ENCODE measurements at places on chromosomes 12 and 14.

DNA sequence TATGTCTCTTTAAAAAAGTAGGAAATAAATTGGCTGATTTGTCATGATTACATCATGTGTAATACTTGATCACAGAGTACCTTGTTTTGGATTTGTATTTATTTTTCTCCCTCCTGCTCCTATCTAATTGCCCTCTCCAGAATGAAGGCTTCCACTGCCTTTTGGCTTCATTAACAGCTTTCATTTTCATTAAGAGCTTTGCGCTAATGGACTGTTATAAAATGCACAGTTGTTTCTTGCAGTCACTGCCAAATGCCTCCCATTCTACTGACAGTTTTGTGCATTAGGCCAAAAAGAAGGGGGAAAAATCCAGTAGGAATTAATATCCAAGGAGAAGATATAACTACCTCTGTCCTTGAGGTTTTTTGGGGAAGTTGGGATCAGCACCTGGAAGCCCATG is 159.2 kb downstream of the NRXN3 start:
- no peak for DNase-seq

DNA sequence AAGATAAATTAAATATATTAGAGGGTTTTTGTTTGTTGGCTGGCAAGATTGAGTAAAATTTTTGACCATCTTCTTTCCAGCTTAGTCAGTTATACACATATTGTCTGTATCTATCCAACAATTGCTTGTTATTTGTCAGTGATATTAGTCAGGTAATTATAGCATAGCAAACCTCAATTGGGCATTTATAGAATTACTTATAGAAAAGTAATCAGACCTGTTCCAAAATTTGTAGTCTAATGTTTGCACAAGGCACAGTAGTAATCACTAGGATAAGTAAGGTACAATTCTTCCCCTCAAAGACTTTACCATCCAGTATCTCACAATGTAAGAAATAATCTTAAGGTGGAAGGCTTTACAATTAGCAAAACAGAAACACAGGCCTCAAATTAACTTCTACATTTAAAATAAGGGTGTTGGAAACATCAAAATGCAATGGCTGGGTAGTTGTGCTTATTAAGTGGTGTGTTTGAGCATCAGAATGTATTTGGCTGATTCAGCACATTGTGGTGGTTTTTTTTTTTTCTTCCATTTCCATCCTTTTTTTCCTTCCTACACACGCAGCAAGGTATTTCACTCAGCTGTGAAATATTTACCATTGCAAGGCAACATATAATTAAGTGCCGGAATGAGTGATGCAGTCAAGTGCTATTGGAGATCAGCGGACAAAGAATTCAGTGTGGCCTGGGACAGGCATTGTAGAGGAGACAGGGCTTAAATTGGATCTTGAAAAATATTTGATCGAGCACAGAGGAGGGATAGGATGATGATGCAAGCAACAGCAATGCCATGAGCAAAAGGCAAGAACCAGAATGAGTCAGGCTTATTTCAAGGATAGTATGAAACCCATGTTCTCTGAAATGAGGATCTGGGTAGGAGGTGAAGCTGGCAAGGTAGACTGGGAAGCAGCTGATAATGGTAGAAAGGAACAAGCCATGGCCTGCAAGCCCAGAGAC is 178.2 kb downstream of the AKAP6 start:
- DNase-seq = no peak

DNA sequence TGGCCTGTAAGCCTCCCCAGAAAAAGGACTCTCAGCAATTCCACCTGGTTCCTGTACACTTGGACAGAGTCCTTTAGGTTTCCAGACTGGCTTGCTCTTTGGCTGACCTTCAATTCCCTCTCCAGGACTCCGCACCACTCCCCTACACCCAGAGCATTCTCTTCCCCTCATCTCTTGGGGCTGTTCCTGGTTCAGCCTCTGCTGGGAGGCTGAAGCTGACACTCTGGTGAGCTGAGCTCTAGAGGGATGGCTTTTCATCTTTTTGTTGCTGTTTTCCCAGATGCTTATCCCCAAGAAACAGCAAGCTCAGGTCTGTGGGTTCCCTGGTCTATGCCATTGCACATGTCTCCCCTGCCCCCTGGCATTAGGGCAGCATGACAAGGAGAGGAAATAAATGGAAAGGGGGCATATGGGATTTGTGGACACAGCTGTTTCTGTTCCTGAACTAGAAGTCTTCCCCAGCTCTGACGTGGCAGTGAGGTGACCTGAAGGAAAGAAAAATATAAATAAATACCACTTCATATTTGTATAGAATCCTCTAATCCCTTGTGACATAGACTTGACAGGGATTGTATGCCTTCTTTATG is 1.3 kb downstream of the RNASE7 start:
- DNase-seq = no peak

DNA sequence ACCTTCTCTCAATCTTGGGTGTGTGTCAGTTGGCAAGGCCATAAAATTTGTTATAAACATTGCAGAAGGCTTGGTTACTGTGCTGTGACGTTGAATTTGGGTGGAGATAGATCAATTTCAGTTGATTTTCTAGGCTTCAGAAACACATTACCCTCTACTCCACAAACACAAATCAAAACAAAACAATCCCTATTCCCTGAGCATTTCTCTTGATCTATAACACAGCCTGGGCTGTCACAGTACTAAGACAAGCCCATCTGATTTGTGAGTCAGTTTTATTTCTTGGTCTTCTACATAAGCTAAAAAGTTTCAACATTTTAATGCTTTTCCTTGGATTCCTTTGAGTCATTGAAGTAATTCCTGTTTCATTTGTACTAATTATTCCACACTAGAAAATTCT is 79.8 kb downstream of the PTPN11 start:
- no peak for DNase-seq

DNA sequence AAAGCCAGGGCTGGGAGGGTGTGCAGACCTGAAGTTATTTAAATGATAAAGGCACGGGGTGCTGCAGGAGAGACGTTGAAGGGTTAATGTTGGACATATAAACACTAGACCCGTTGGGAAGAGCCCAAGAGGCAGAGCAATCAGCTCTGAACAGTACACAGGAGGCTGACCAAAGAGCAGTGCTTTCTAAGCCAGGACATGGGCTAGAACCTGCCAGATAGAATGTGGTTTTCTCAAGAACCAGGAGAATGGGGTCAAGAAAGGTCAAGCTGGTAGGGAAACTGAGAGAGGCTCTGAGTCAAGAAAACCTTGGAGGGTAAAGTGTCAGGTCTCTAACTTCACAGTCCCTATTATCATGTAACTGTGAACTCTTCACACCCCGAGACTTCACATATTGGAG is 143.2 kb upstream of the EEA1 start:
- no peak for DNase-seq

- no peak for DNase-seq
Measured at GRCh38 chr12:1443421-1444141, 150.8 kb downstream of the FBXL14 start.

- no peak for DNase-seq
Measured at GRCh38 chr12:4203772-4204376, 69.7 kb upstream of the CCND2 start.

DNA sequence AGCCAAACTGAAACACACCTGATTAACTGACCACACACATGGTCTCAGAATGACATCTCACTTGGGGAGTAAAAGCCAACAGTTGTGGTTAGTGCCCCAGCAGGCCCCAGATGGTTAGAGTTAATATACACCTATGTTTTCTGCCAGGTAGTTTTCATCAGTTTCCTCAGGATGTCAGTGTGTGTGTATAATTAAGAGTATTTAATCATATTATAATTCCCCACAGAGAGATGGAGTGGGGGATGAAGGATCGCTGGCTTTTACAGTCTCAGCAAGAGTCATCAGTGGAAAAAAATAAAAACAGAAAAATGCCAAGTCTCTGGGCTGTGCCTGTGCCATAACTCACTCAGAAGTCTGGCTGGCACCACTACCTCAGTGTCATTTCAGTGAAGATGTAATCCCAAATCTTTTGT is 412.5 kb downstream of the ZFP36L1 start:
- no peak for DNase-seq

DNA sequence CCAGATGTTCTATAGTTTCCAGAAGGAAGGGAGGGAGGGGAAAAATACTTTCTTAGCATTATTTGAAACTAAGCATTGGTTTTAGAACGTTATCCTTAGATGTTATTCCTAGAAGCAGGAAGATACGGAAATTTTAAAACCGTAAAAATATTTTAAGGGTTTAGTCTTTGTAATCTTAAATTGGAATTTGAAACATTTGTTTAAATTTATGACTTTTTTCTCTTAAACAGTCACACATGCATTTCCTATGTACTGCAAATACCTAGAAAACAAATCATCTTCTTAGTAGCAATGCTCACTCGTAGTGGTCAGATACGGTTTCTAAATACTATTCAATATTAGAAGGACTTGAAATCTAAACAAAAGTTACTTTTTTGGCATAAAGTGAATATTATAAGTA is 282.0 kb downstream of the ERC1 start:
- no peak for DNase-seq

DNA sequence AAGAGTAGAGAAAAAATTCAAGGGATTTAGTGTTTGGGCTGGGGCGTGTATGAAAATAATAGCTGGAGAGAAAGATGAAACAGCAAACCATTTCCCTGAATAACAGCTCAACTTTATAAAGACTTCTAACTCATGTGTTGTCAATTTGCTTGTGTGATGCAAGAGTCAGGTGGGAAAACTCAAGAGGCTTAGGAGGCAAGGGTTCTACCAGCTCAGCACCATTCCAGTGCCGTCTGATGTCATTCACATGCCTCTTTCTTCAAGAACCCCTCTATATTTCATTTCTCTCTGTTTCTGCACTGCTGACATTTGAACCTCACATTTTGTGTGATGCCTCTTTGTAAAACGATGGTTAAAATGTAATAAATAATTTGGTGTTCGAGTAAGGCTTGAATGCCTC is 192.2 kb downstream of the PRKD1 start:
- no peak for DNase-seq

- DNase-seq = no peak
Measured at GRCh38 chr14:77565289-77565993, 51.0 kb downstream of the SPTLC2 start.

GRCh38 chr14:70711451-70711850 is 69.7 kb downstream of the TTC9 start:
- no peak for DNase-seq

DNA sequence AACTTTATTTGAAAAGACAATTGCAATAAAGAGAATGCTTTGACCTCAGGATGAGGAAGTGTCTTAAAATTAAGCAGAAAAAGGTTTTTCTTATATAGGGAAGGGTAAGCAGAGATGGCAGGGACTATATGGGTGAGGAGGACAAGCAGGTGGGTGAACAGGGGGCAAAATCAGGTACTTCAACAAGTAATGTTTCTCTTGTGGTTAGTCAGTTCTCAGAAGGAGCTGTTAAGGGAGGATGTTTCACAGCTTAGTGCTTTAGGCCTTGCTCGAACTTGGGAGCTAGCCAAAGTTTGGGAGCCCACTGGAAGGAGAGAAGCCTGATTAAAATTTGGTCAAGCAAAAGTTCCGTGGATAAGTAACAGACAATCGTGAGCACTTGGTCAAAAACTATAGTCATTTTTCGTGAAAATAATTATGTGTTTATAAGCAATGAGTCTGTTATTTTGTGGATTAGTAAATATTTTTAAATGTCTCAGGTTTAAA is 364.2 kb upstream of the TMPO start:
- no peak for DNase-seq

Measured in posterior vena cava (tissue), 2 donors.